Cortex of kidney (tissue), 1 donor: ENCODE measurements at places on chromosomes 2 and 18.

GRCh38 chr2:43612944-43613343 lies 17.1 kb upstream of the THADA start:
- no peak for DNase-seq

DNA sequence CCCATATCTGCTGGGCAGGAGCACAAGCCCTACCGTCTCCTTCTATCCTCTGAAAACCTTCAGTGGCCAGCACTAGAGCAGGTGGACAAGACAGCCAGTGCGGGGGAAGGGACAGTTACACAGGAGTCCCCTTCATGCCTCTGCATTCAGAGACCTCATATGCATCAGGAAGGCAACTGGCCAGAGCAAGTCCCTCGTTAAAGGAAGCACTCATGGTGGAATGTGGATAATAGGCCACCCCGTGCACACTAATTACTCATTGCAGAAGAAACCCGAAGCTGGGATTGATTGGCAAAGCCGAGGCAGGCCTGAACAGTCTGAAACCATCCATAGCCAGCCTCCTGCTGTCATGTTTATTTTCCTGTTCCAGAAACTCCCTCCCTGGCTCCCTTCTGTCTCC lies 11.2 kb downstream of the KIAA2012 start:
- no peak for DNase-seq

GRCh38 chr2:50746526-50746925 lies 285.4 kb downstream of the NRXN1 start:
- DNase-seq, result no peak

DNA sequence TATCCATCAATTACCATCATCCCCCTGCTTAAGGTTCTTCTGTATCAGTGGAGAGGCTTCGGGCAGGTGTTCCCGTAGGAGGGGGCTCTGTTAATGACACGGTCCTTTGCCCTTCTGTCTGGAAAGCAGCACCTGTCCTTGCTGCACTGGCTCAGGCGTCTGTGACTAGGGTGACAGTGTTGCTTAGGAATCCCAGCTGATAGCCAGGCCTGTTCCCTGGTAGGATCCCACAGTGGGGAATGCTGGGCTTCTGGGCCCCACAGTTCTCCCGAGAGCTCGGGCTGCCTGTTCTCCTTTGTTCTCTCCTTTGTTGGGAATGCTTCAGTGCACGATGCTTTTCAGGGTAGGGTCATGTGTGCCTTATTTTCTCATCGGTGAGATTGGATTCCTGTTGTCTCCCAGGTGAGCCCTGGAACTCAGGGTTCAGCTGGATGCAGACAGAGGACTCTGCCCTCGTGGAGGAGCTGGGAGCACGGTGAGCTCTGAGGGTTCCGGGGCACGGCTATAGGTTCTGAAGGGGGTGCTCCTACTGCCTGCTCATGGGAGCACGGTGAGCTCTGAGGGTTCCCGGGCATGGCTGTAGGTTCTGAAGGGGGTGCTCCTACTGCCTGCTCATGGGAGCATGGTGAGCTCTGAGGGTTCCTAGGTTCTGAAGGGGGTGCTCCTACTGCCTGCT lies 9.6 kb downstream of the SNTG2 start:
- DNase-seq, result no peak

- DNase-seq, result no peak
Measured at GRCh38 chr2:136381722-136382633, 264.0 kb upstream of the CXCR4 start.

DNA sequence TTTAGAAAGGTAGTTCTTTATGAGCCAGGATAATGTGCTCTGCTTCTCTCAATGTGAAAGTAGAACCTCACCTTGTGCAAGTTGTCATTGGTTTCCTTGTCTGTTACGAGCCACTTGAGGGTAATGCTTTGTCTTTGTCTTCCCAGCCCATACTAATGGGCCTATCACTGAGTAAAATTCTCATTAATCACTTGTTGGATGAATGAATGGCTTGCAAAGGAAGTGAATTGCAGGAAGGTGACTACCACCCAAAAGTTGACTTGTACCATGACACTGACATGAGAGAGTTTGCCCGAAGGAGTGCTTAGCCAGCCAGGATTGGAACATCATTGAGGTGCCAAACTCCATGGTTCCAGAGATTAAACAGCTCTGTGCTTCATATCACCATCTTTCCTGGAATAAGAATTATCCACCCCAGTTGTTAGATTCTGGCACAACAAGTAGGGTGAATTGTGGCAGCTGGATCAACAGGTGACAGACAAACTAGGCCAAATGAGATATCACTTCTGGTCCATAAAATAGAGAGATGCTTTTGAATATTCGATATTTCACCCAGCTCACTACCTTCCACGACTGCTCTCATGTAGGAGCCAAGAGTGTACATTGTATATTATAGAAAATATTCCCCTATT lies 20.5 kb upstream of the CD28 start:
- DNase-seq, result no peak

DNA sequence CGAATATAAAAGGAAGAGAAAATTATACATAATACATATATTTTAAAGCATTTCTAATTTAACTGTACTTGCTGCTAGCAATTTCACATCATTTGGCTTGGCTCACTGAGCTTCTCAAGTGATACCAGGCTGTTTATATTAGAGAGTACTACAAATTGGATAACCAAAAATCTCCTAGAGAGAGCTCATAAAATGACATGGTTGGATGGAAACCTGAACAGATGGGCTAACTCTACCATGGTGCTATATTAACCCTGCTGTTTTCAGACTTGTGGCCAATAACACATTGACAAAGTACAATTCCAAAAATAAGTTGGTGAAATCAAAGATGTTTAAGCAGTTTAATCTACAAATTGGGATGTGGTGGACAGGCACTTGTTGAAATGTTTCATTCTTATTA lies 364.4 kb upstream of the GCFC2 start:
- DNase-seq, result no peak

- no peak for DNase-seq
Measured at GRCh38 chr2:176561706-176562105, 292.5 kb downstream of the MTX2 start.

GRCh38 chr2:217382794-217383193 lies 522.9 kb upstream of the TNP1 start:
- DNase-seq, result no peak

GRCh38 chr2:172107690-172108586 lies 5.2 kb upstream of the DLX2 start:
- no peak for DNase-seq

- DNase-seq, result no peak
Measured at GRCh38 chr2:30503007-30503694, 56.1 kb downstream of the LCLAT1 start.

GRCh38 chr2:70528276-70528675 lies 25.4 kb downstream of the TGFA start:
- no peak for DNase-seq

DNA sequence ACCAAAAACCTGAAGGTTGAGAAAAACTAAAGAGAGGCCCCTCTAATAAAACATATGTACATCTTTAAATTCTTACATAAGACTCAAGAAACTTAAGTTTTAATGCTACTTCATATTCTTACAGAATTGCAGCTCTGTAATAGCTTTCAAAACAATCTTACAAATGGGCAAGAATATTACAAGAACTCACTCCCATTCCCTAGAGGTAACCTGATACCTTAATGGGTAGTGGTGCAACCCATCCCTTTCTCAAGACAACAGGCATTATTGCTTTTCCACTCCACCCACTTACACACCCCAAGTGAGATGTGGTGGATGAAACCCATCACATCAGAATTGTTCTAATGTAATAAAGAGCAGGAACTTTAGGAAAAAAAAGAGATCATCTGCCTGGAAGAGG lies 103.7 kb downstream of the RBMS1 start:
- no peak for DNase-seq

- no peak for DNase-seq
Measured at GRCh38 chr2:162473-163382, 101.1 kb downstream of the SH3YL1 start.

GRCh38 chr2:170944545-170944944 lies 15.5 kb downstream of the GORASP2 start:
- no peak for DNase-seq

DNA sequence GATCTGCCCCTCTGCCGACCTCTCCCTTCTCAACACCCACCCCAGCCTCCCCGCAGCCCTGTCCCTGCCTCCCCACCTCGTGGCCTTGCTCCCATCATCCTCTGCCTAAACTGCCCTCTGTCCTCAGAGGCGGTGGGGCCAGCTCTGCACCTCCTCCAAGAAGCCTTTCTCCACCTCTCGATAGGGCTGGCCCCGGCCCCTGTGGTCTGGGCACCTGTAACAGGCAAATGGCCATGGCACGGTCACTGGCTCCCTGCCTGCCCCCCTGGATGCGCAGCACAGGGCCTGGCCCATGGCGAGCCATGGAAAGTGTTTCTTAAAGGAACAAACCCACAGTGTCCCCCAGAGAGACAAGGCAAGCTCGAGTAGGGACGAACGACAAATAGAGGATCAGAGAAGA lies 42.0 kb downstream of the MYO7B start:
- DNase-seq, result no peak

DNA sequence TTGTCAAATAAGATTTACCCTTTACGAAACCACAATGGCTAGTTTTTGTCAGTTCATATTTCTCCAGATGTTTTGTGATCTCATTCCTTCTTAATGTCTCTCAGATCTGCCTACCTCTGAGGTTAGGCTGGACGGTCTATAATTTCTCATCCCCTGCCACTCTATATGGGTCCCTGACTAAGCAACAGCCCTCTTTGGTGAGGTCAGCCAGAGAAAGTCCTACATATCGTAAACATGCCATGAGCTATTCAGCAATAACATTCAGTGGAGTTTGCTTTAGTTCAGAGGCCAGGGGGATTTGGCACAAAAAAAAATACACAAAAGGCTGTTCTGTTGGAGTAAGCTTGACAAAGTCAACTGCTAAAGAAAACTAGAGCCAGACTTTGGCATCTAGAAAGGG lies 192.1 kb upstream of the NCKAP5 start:
- DNase-seq, result no peak

- DNase-seq, result no peak
Measured at GRCh38 chr18:74929110-74929509, 279.8 kb downstream of the PTGR3 start.

- DNase-seq, result no peak
Measured at GRCh38 chr2:228602288-228602687, 420.8 kb upstream of the SPHKAP start.

DNA sequence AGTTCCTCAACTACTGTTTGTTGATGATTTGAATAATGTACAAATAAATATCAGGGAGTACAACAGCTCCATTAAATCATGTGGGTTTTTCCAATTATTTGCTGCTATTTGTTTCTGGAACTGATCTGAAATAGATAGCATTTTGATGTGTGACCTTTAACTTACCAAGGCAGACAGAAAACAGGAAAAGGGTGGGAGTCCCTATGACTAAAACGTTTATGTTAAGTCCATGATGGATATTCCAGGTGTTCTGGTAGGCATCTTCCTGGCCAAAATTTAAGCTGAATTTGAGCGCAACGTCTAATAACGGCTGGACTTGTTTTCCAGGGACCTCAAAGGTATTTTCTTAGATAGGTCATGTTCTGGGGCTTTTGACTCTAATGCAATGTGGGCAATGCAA lies 41.6 kb downstream of the WIPF1 start:
- no peak for DNase-seq

- no peak for DNase-seq
Measured at GRCh38 chr18:813172-814071, 1.4 kb upstream of the YES1 start.

DNA sequence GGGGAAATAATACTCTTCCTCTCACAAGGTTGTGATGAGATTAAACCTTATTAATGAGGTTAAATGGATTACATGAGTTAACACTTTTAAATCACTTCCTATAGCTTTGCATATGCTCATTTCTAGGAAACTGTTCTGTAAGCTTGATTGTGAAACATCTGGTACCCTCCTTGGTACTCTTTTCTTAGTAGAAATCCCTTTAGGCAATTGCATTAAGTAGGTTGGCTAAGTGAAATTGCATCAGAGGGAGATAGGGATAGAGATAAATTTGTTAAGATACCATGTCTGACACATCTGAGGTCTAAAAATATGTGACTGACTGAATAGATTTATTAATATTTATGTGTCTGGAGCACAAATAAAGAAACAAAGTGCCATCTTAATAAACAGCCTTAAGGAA lies 275.9 kb upstream of the MAP2 start:
- DNase-seq, result no peak

DNA sequence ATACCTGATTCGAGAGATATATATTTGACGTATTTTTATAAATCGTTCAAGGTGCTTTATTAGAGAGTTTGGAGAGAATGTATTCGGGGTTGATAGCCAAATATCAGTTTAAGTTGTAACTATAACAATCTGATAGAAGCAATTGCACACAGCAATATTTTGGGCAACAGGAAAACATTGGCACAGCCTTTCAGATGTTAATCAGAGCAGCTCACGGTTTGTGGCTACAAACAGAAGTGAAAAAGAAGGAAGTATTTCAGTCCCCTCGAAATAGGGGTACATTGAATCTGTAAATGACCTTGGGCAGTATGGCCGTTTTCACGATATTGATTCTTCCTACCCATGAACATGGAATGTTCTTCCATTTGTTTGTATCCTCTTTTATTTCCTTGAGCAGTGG lies 20.6 kb downstream of the SERPINB10 start:
- DNase-seq, result no peak

DNA sequence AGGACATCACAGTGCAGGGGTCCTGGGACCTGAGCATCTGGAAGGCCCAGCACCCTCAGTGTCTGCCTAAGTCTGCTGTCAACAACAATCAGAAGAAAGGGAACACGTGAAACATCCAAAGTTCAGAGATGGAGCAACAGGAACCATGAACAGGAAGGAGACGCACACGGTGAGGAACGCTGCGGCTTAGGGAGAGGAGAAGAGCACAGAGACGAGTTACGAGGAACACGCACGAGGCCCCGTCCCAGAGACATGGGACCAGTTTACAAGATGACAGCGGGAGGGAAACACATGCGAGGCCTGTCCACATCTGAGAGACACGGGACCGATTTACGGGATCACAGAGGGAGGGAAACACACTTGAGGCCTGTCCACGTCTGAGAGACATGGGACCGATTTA lies 2.9 kb upstream of the KCNG2 start:
- no peak for DNase-seq

- DNase-seq, result no peak
Measured at GRCh38 chr2:170486730-170487129, 228.4 kb upstream of the SP5 start.

- DNase-seq, result no peak
Measured at GRCh38 chr2:176628438-176628837, 359.2 kb downstream of the MTX2 start.

DNA sequence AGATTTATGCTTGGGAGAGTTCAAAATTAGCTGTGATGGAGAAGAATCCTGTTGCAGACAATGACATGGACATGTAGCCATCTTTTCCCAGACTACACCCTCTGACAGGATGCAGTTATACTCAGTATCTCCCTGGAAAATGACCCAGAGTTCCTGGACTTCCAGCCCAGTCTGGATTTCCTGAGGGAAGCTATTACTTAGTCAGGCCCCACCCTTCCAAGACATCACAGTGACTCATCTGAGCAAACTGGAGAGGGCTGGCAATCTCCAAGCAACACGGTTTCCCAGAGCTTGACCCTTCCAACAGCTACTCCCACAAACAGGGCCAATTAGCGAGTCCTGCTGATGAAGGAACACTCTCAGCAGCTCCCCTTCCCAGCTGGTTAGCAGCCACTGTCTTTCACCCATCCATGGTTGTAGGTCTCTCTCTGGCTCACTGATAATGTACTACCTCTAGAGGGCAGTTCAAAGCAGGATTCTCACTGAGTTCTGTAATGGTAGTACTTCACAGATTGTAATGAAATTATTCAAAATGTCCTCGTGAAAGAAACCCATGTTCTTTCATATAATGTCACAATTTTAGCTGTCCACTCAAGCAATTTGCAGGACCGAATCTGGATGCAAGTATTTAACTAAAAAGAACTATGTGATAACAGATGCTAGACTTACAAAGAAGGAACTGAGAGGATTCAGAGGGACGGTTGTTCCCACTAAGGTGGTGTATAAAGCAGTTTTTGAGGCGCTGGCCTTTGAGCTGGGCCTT lies 110.2 kb downstream of the MDH1 start:
- DNase-seq, result no peak
